ENCODE measurements at places on chromosomes 3 and 15.
A peak's percentile ranks its signal among the peaks of the same experiment; 100 is the strongest.

GRCh38 chr3:166275024-166275390, 437.8 kb upstream of the BCHE start:
- DNase-seq: no peak

DNA sequence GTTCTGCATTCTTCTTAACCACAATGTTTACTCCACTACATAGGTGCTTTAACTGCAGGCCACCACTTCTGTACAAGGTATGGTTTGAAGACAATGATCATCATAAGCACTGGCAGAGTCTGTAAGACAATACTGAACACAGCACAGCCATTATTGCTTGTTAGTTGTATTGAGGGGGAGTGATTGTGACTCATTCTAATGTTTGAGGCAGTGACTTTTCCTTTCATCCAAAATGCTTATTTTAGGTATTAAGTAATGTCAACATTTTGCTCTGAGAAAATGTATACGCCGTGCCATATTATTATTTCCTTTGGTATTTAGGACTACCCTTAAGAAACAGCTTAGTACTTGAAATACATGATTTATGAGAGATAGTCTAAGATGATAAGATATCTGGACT, 618.2 kb upstream of the ZNF717 start:
- DNase-seq: no peak

- no peak for DNase-seq
Measured at GRCh38 chr3:176219970-176220369, 977.3 kb downstream of the TBL1XR1 start.

DNA sequence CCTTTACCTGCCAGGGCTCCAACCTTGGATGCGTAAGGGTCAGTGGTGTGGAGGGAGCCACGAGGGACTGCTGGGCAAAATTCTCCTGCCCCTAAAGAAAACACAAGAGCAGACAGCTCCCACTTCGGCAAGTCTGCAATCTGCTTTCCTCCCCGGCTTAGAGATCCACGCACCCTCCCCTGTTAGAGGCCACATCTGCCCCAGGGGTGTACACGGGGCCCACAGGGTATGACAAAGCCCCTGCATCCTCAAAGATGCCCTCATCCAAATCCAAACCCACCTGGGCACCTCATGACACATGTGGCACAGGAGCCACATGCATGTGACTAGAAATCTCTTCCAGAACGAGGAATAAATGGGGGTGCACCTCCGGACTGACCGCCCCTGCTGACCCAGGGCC, 25.5 kb downstream of the ZXDC start:
- DNase-seq: no peak

- DNase-seq: peak; percentile 10
Measured at GRCh38 chr3:189395825-189396224, 224.1 kb downstream of the TPRG1 start.

DNA sequence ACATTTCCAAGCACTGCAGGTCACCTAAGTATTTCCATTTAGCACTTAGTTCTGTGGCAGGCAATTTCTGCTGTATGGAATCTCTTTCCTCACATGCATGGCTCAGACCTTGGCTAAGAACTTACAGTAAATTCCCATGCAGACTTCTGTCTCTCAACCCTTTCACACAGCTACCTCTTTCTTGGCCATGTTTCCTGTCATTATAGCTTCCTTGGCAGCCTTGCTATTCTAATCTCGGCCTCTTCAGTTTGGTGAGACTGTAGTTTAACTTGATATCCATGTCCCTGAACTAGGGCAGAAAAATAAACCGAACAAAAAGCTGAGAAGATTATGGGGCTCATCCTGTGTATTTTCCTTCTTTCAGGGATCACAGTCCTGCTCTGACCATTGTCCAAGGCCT, 96.0 kb downstream of the SPATA16 start:
- no peak for DNase-seq

- no peak for DNase-seq
Measured at GRCh38 chr3:111952866-111953450, 25.9 kb upstream of the ABHD10 start.

- DNase-seq: peak; percentile 60
Measured at GRCh38 chr15:65833501-65834205, 35.6 kb upstream of the RAB11A start.

- DNase-seq: peak; percentile 34
Measured at GRCh38 chr3:71577011-71577410, 6.5 kb downstream of the FOXP1 start.

DNA sequence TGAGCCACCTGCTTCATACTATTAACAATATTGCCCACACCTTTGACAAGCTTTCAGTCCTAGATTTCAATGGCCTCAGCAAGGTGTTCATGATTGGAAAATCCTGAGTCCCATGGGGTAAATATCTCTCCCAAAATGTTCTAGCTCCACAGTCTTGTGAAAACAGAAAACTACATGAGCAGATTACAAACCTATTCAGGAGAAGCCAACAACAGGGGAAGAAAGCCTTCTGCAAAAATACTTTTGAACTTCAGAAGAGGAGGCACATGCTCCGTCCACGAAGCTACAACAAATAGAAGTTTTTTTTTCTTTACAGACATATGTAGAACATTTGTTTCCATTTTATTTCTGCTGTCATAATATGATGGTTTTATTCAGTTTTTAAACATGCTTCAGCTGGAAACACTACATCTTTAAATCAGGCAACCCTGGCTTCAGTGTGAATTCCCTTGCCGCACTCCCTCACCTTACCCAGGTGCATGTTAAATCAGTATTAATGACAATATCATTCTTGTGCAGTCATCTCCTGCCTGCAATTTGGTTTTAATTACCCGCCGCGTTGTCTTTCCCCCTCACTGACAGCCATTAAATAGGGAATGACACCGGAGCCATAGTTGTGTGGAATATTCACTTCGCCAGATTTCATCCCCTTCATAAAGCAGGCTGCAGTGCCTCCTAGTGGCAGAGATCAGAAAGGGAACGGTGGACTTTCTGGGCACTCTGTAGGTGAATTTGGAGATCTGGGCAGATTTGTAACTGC, 725.5 kb upstream of the ARRDC4 start:
- peak; percentile 49 for DNase-seq

GRCh38 chr15:99965376-99965775, 232.1 kb upstream of the LYSMD4 start:
- DNase-seq: no peak

GRCh38 chr15:43134157-43134635, 810 bp downstream of the TMEM62 start:
- no peak for DNase-seq

DNA sequence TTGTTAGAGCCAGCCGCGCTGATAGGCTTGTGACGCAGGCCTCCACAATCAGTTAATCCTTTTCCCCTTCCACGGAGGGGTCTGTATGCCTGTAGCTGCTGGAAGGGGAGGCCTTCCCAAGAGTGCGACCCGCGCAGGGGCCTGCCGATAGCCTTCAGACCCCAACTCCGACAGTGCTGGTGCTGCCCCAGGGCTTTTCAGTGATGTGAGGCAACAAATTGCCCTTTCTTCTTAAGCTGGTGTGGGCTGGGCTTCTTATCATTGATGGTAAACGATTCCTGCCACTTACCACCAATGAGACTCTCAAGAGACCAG, 143.4 kb downstream of the CHSY1 start:
- no peak for DNase-seq

DNA sequence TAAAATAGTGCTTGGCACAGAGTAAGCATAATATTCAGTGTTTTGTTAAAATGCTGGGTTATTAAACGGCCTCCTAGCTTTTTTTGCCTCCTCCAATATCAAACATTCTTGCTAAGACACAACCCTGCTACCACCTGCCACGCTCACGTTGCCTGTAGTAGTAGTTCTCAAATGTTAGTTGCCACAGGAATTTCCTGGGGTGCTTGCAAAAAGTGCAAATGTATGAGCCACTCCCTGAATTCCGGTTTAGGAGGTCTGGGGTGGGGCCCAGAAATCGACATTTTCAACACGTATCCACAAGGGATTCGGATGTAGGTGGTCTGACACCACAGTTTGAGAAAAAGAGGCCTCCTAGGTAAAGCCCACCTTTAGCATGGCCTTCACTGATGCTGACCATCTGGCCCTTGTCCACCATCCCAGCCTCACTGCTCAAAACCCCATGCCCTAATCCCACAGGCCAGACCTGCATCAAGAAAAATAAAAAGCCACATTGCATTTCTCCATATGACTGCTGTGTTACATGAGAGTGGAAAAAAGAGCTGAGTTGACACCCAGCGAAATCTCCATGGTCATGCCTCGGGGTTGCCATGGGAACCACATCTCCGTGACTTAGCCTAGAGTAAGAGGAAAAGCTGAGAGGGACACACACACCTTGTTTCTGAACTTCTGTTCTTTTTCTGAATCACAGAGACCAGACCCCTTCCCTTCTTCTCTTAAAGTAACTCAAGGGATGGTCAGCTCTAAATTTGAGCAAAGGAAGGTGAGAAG, 116.4 kb upstream of the HES1 start:
- no peak for DNase-seq

- no peak for DNase-seq
Measured at GRCh38 chr15:43828061-43828657, 1.4 kb downstream of the WDR76 start.

- DNase-seq: no peak
Measured at GRCh38 chr15:95990833-95991232, 339.7 kb upstream of the NR2F2 start.

GRCh38 chr3:39843440-39843839, 34.0 kb downstream of the MYRIP start:
- no peak for DNase-seq

- DNase-seq: no peak
Measured at GRCh38 chr3:195908694-195909581, 587 bp upstream of the TNK2 start.

DNA sequence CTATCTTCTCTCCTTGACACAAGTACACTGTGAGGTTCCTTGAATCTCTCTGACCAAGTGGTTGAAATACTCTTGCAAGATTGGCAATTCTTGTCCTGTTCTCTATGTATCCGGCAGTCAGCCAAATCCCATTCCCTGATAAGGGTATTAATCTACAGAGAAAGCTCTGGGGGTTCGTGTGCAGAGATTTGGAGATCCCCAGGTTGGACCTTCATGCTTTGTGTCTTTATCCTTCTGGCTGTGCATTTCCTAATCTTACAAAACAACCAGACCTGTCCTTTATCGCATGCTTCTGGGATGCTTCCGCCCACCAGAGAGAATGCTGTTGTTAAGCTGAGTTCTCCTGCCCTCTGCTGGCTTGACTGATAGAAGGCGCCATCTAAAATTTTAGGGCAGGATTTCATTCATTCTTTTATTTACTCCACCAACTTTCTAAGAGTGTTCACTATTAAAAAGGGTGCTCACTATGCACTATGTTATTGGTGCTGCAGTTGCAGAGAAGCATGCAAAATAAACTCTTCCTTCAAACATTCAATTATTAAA, 8.6 kb upstream of the SST start:
- DNase-seq: peak; percentile 74

- no peak for DNase-seq
Measured at GRCh38 chr3:127006781-127007436, 24.0 kb downstream of the PLXNA1 start.

DNA sequence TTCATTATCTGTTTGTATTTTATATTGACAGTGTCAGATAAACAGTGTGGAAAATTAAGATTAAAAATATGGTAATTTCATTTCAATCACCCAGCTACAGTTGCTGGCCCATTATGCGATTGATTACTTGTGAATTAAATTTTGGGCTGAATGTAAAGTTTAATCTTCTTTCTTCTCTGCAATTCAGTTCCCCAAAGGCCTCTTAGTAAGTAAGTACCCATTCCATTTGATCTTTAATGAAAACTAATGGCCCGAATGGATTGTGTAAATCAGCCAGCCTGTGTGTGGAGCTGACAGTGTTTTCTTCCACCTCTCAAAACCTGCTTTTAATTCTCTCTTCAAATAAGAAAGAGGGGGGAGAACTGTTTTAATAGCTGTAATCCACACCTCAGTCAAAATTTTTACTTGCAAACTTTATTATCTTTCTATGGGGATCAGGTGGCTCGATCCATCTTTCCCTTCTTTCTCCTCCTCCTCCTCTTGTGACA, 307.1 kb downstream of the IL20RB start:
- no peak for DNase-seq

- peak; percentile 67 for DNase-seq
Measured at GRCh38 chr3:9903238-9903624, 583 bp downstream of the IL17RE start.

DNA sequence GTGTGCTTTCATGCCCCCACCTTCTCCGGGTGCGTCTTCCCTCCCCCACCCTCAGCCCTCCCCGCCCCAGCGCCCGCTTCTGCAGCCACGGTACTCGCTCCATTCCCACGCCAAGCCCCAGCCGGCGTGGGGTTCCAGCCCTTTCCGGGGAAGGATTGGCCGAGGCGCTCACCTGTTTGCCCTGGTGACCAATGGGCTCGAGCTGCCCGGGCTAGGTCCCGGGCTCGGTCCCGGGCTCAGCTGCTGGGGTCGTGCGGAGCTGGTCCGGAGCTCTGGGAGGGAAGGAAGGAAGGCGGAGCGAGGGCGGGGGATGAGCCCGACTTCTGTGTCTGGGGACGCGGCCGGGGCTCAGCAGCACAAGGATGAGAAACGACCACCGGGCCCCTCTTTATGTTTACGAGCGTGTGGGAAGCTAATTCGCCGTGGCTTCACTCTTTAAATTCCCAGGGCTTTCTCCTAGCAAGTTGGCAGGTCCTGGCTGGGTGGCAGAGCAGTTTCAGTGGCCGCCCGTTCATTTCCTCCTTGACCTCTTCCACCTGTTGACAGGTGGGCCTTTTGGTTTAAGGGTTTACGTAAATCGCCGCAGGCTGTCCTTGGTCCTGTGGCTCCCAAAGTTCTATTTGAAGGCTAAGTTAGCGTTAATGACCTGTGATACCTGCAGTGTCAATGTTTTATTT, at the start of gene IGSF10:
TSS of gene IGSF10 (minus strand) at position 288 of the 677 bp plus-strand sequence. CDS start 2,352 bp downstream, outside the sequence.
- no peak for DNase-seq

GRCh38 chr3:36734742-36735141, 29.6 kb downstream of the DCLK3 start:
- DNase-seq: peak; percentile 47

- no peak for DNase-seq
Measured at GRCh38 chr3:13107661-13108060, 34.4 kb upstream of the IQSEC1 start.

DNA sequence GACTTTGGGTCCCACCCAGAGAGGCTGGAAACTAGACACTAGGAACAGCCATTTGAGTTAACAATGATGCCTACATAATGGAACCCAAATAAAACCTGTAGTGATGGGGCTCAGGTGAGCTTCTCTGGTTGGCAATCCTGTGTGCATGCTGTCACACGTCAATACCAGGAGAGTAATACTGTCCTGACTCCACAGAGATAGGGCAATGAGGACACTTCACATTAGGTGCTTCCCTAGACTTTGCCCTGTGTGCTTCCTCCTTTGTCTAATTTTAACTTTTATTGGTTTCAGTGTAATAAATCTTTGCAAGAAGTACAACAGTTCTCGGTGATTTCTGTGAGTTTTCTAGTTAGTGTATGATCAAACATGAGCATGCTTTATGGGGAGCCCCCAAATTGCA, 281.8 kb upstream of the ARRDC4 start:
- DNase-seq: no peak

DNA sequence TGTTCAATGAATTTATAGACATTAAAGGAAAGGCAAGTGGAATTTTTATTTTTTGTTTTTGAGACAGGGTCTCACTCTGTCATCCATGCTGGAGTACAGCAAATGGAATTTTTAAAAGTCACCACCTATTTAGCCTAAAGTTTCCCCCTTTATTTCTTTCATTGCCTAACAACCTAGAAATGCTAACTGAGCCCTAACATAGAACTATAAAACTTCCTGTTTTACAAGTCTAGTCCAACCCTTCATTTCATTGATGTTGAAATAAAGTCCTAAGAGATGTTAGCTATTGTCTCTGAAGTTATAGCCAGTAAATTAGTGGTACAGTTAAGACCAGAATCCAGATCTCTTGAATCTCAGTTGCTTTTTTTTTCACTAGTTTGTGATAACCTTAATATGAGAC, 39.0 kb downstream of the MAPK6 start:
- DNase-seq: peak; percentile 54

All from suppressor macrophage treated with lipopolysaccharide for 1 hour (primary cell).